RPMI7951 (cell line): ENCODE measurements at places on chromosomes 4 and X. TPM values are rescaled to one million over a fixed set of nuclear protein-coding genes. Genes with fewer than 3 reads are reported as not detected.

Gene LRAT
- under 0.01 and 0.10 TPM in 2 replicates for total RNA-seq

Gene RGN
- 0.10 TPM in 1 of 2 replicates, not detected in the other for total RNA-seq

Gene GPRASP1
- total RNA-seq, result 0.20 and 0.36 TPM in 2 replicates

Gene GRIPAP1
- total RNA-seq, result 17.7 and 18.3 TPM in 2 replicates

Gene DRD5
- total RNA-seq, result not detected in 2 replicates

- peak; percentile 65 for DNase-seq
These were observed 17.6 kb upstream of the NAT8L start for GRCh38 chr4:2041239-2042130.

DNA sequence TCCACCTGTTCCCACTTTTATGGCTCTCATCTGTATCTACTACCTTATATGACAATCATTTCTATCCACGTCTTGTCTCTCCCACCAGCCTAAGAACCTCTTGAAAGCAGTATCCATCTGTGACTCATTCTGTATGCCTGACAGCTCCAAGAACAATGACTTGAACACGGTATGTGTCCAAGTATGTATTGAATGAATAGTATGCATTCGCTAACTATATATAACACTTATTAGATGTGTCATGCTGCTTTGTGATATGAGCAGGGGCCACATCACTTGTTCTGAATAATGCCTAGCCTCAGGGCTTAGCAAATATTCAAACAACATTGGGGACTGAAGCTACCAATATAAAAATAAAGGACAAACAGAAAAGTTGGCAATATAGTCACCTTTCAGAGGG, 4.9 kb downstream of the OPHN1 start:
- DNase-seq, result peak; percentile 47

DNA sequence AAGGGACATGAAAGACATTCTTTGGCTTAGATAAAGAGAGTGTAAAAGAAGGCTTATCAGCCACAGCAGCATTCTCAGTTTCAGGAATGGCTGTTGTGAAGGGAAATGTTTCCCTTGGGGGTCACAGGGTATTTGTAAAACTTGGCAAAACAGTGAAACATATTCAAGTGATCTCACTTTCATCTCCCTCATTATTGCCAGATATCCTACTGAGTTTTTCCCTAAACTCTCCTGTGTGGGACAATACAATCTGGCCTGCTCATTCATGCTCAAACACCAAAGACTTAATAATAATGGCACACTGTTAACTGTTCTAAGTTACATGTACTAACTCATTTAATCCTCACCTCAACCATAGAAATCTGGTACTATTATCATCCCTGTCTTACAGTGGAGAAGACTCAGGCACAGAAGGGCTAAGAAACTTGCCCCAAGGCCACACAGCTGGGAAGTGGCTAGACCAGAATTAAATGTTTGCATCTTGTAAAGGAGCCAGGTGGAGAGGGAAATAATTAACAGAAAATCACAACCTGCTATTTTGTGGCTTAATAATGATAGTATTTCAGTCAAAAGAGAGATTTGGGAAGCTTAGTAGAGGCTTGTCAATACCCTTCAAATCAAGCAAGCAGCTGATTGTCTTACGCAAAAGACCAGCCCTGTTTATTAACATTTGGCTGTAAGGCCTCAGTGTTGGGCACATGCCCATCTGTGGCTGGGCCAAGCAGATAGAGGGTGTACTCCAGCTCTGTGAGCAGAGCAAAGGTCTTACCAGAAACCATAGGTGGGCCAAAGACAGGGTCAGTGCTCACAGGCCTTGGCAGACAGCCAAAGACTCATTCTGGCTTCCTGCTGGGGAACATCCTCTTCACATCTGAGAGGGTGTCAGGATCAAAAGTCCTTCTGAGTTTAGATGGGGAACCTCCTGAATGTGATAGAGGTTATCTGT, 17.3 kb downstream of the SMPX start:
- no peak for DNase-seq

GRCh38 chrX:109373468-109373867, 108.4 kb downstream of the GUCY2F start:
- no peak for DNase-seq
